Mesenteric fat pad (tissue), 1 donor: ENCODE measurements at places on chromosomes 2 and 18. TPM values are rescaled to one million over a fixed set of nuclear protein-coding genes. Genes with fewer than 3 reads are reported as not detected.

GRCh38 chr2:205585449-205586383, 96.6 kb upstream of the NRP2 start:
- no peak for DNase-seq

- no peak for DNase-seq
Observed at GRCh38 chr2:235007664-235008457, 56.0 kb downstream of the SH3BP4 start.

DNA sequence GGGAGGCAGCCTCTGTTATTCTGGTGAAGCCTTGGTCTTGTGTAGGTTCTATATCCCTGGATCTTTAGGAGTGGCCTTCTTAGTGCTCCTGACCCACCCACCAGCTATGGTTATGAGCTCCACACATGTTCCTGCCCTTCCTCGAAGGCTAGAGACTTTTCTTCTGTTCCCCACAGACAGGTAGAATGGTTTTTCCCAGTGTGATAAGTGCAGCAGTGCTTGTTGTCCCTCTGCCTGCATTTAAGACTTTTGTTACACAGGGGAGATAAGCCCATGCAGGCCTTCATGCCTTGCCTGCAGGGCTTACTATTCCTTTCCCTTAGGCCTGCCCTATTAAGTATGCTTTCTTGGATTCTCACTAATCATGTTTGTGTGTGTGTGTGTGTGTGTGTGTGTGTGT, 48.4 kb upstream of the DSC1 start:
- no peak for DNase-seq

DNA sequence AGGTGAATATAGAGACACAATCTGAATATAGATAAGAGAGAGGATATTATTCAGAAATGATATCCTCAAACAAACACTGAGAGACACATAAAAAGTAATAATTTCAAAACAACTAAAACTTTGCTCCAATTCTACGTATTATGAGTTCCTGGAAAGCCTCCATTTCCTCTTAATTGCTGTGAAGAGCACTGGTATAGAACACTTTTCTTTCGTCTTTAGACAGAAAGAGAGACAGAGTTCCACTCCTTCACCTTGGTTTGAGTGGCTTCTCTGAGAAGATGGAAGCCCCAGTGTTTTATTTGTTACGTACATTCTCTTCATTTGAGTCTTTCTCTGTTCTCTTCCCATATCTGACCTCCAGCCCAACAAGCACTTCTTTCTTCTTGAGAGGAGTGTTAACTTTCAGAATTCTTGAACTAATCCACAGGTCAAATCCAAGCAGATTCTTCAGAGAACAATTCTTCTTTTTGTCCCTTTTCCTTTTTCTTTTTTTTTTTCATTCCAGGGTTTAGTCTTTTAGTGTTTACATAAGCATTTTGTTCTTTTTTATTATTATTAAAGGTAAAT, 6.4 kb upstream of the PIK3C3 start:
- no peak for DNase-seq

DNA sequence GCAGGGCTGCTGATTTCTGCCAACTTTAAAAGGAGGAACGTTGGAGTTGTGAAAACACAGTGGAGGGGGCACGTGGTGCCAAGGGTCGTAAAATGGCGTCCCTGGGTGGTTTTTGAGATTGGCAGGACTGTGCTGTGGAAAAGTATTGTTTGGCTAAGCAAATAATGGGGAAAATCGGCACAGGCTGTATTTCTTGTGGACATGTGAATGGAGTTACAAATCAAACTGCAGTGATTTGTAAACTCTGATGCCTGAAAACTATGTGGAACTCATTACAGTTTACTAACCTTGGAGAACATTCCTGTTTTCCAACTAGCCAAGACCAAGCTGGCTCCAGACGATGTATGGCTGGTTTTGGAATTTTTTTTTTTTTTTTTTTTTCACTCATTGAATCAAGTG, 68.7 kb downstream of the KCTD1 start:
- DNase-seq, result no peak

GRCh38 chr2:240931319-240931949, 25.3 kb downstream of the CROCC2 start:
- peak; percentile 62 for DNase-seq

- DNase-seq, result no peak
Observed at GRCh38 chr2:162153608-162154224, 1.7 kb upstream of the GCG start.

- no peak for DNase-seq
Observed at GRCh38 chr2:25738383-25739343, 65.3 kb upstream of the DTNB start.

DNA sequence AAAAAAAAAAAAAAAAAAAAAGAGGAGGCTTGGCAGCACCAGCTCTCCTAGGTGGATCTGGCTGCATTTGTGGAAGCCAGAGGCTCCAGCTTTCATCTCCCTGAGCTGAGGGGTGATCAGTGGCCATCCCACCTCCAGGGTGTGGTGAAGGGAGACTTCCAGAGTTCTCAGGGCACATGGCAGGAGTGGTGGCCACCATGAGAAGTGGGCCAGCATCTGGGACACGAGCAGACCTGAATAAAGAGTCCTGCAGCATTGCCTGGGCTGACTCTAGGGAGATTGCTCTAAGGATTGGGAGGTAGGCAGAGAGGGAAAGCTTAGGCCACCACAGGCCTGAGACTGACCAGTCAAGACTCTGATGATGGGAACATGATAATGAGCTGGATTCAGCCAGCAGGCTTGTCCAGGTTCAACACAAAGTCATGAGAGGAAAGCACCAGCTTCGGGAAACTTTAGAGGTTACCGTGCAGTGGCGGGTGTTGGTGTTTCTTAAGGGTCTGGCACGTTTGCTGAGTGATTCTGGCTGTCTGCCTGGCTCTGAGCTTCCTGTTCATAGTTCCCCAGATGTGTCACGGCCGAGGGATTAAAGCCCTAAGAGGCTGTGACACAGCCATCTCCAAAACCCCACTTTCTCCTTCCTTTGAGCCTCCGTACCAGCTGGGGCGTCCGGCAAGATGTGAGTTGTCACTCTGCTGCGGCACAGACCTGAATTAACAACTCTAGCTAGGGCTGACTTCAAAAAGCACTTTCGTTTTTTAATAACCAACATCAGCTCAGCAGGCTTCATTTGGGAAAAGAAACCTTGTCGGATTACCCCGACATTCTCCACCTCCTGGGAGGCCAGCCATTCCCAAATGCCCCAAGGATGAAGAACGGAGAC, 38.3 kb upstream of the IL1R1 start:
- DNase-seq, result no peak

- DNase-seq, result no peak
Observed at GRCh38 chr2:225468131-225468530, 68.6 kb downstream of the NYAP2 start.

DNA sequence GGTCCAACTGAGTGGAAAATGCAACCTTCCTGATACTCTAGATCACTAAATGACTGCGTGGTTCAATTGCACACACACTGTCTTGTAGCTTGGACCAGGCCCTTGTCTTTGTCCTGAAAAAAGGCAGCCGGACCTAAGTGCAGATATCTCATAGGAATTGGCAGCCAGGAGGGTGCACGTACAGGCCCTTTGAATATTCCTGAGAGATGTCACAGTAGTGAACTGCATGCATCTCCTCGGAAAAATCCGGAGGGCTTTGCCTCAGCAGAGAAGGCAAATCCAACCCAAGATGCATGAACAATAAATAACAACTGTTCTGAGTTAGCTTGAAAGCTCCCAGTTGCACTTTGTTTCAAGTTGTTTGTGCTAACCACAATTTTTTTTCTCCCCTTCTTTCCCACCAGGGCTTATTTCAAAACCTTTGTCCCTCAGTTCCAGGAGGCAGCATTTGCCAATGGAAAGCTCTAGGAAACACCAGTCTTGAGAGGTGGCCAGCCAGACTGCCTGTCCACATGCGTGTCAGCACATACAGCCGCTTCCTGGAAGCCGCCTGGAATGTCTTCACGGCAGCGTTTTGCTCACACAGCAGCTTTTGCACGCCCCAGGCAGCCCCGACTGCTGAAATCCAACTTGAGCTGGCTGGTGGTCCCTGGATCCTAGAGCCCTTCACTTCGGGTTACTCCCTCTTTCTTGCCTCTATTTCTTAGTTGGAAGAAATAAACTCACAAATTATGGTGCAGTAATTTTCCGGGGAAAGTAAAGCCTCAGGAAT, 54.4 kb upstream of the FOSL2 start:
- peak; percentile 91 for DNase-seq

Gene CYTIP
- total RNA-seq, result 16.0 TPM

Gene VIT
- total RNA-seq, result 5.0 TPM

Gene MC4R
- total RNA-seq, result not detected

Gene RGPD3
- total RNA-seq, result 0.42 TPM

Gene C18orf54
- 1.3 TPM for total RNA-seq

Gene SRD5A2
- total RNA-seq, result 0.06 TPM
